Stimulated activated CD4-positive, alpha-beta T cell treated with anti-CD3 and anti-CD28 coated beads, Interleukin-4, amount 100 ng/mL, for 4 hours (primary cell): ENCODE measurements at places on chromosomes 2 and 18.

DNA sequence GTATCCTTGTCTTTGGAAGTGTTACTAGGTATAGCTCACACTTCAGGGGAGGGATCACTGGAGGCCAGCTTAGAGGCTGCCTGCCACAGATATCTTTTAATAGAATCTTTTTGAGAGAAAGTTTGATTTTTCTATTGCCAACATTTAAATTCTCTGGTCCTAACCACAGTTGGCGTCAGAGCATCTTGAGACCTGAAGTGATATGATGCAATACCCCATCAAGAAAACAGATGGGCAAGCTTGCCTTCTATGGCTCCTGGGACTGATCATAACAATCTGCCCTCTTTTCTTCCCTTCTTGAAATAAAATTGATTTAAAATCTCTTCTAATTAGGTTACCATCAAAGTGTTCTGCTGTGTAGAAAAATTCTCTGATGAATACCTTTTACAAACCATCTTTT is 105.5 kb upstream of the ACKR3 start:
- DNase-seq, result no peak

- no peak for DNase-seq
Observed at GRCh38 chr18:55839343-55839742, 251.4 kb upstream of the TCF4 start.

DNA sequence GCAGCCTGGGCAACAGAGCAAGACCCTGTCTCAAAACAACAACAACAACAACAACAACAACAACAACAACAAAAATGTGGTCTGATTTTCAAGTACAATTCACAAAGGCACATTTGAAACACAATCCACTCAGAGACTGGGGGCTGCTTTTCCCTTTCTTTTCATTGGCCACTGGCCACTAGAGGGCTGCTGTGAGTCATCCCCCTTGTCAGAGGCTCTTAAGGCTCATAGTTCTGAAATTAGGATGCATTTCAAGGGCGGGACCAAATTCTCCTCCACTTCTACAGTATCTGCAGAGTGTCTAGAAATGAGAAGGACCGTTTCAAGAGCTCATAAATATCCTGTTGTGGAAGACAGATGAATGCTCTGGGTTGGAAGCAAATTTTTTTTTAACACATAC is 285.4 kb downstream of the NRXN1 start:
- no peak for DNase-seq

- DNase-seq, result no peak
Observed at GRCh38 chr2:151060287-151060686, 201.4 kb downstream of the RBM43 start.

- no peak for DNase-seq
Observed at GRCh38 chr2:239577935-239578334, 177.1 kb upstream of the HDAC4 start.

DNA sequence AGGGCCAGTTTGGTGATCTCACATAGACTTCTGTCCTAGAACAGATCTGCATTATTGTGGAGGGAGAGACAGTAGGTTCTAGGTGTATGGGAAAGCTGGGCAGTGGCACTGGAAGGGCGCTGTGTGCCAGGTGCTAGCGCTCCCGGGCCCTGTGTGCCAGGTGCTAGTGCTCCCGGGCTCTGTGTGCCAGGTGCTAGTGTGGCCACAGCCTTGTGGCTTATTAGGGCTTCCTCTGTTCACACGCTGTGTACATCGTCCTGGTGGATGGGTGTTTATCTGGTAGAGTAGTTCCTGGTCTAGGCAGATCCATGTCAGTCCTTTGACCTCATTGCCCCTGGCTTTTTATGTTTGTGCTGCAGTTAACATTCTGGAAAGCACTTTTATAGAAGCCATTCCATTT is 263.4 kb downstream of the AGAP1 start:
- DNase-seq, result no peak

- no peak for DNase-seq
Observed at GRCh38 chr2:115389024-115389423, 946.6 kb downstream of the DPP10 start.

- DNase-seq, result no peak
Observed at GRCh38 chr18:23824240-23824639, 135.0 kb downstream of the LAMA3 start.

- no peak for DNase-seq
Observed at GRCh38 chr2:132522901-132523300, 106.3 kb downstream of the GPR39 start.

DNA sequence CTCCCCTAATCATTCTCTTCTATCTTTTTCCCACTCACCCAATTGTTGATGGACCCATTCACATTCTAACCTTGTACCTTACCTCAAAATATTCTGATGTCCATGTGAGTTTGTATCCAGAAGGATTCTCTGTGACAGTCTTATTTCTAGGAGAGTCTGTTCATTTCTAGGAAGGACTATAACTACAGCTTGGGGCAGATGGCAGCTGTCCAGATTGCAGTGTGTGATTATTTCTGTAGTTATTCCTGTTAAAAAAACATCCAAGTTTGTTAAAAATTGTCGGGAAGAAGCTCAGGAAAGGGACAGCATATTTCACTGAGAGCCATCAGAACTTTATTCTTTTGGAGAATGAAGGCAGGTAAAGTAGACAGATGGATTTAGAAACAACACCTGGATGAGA is 142.6 kb downstream of the RAPGEF4 start:
- no peak for DNase-seq

DNA sequence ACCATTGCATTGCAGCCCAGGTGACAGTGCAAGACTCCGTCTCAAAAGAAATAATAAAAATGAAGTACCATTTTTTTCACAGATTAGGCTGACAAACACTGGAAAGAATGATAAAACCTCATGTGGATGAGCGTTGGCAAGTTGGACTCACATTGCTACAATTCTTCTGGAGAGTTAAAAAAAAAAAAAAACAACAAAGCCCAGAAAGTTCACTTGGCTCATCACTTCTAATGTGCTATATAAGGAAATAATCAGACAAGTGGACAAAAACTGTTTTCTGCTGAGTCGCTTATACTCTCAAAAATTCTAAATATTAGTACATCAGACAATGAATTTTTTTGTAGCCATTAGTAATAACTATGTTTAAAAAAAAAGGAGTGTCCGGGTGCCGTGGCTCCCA is 38.4 kb downstream of the PKP4 start:
- DNase-seq, result no peak

DNA sequence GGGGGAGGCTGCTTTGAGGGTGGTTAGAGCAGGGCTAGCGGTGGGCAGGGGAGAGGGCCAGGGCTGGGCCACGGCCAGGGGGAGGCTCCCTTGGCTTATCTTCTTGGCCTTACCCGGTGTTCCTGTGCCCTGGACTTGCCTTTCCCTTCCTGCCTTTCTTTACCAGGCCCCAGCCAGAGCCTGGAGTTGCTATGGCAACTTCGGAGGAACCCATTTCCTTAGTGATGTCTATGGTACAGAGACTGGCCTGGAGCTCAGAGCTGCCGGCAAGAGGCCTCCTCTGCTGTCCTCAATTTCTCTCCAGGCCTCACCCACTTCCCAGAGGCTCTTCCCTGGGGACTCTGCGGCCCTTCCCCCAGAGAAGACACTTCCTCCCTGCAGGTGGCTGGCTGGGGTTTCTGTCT is 11.5 kb downstream of the SPEG start:
- DNase-seq, result no peak

DNA sequence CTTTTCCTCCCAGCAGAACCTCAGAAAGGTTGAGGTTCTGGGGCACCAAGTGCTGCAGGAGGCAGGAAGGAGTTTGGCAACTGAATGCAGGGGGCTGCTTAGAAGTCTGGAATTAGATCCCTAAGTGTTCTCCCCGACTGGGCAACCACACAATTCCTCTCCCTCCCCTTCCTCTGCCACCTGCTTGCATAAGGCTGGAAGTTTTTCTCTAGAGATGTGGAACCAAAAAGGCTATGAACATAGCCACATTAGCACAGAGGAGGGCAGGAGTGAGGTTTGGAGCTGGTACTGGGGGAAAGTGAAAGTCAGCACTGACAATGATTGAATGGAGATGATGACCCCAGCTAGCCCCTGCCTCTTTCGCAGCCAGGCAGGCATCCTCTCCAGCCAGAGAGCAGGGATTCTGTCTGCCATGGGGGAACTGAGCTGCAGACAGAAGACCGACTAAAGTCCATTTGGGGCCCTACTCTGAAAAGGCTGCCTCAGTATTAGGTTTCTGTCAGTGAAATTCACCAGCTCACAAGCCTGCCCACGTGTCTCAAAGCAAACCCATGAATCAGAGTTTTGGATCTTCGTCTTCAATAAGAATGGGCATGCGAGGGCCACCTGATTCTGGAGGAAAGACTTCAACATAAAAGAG is 87.9 kb upstream of the ITGA6 start:
- DNase-seq, result peak; percentile 1

DNA sequence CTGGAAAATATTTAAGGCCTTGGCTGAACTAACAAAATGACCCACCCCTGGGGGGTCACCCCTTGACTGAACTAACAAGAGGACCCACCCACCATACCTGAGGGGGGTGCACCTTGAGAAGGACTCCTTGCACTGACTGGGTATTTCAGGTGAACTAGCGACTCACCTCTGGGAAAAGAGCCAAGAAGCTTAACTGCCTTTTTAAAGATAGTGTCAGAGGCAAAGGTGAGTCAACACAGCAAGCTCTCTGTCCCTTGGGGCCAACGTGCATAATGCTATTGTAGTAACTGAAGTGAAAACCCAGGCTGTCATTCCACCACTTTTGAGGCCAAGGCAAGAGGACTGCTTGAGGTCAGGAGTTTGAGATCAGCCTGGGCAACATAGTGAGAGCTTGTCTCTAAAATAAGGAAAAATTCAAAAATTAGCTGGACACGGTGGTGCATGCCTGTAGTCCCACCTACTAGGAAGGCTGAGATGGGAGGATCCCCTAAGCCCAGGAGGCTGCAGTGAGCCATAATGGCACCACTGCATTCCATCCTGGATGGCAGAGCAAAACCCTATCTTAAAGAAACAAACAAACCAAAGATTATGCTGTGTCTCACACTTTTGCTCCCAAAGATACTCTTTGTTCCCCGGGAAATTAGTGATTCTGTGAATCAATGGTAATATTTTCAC is 36.4 kb upstream of the ZCCHC2 start:
- peak; percentile 47 for DNase-seq

- no peak for DNase-seq
Observed at GRCh38 chr18:25662272-25662671, 310.3 kb upstream of the ZNF521 start.

DNA sequence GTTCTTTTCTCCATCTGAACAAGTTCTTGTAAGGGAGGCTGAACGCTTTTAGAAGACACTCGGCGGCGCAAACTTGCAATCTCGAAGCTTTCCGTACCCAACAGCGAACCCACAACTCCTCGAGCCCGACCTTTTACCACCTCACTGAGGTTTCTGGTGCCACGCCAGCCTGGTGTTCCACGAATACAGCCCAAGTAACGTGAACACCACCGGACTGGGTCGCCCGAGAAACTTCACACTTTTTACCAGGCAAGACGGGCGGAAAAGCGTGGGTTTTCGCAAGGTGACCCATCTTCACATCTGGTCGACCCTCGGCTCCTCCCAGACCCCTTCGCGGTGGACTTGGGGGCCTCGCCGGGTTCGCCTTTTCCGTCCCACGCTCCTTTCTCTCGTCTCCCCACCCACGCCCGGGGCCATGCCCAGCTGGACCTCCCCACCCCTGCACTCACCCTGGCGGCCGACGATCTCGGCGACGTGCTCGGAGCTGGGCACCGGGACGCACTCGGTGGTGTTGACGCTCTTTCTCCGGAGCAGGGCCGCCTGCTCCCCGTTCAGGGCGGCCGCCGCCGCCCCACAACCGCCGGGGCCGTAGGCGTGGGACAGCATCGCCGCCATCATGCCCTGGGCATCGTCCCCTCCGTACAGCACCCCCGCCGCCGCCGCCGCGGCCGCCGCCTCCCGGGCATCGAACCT is 1.2 kb downstream of the MEX3C start:
- peak; percentile 35 for DNase-seq

- no peak for DNase-seq
Observed at GRCh38 chr2:18519914-18520450, 40.5 kb downstream of the RDH14 start.

DNA sequence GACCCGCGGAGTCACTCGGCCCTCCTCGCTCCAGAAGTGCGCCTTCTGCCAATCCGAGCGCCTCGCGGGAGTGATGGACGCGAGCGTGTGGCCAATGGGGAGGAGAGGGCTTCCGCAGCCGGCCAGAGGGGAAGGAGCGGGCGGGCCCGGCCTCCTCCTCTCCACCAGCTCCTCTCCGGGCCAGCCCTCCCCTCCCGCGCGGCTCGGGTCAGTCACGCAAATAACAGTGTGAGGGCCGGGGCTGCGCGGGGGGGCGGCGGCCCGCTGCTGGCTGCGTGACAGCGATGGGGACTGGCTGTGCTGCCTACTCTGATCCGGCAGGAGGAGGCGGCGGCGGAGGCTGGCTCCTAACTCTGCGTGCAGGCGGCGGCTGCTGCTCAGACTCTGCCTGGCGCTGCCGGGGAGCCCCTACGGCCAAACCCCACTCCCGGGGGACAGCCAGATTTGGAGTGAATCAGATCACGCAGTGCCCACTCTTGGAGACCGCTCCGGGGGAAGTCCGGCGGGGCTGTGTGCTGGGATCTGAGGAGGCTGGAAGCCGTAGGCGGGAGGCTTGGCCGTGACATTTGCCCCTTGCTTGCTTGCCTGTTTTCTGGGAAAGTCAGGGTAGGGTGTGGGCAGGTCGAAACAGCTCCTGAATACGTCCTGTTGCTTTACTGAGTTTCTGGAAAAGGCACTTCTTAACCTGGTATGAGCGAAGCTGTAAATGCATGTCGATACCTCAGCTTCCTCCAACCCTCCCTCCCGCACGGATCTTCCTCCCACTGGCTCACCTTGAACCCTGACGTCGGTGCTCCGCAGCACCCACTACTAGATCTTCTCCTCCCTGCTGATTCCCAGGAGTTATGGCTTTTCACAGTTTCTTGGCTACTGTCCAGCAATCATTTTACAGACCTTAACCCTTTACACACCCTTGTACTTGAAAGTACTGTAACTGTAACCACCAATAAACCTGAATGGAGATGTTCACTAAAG is 97.9 kb upstream of the SERTAD2 start:
- DNase-seq, result no peak

DNA sequence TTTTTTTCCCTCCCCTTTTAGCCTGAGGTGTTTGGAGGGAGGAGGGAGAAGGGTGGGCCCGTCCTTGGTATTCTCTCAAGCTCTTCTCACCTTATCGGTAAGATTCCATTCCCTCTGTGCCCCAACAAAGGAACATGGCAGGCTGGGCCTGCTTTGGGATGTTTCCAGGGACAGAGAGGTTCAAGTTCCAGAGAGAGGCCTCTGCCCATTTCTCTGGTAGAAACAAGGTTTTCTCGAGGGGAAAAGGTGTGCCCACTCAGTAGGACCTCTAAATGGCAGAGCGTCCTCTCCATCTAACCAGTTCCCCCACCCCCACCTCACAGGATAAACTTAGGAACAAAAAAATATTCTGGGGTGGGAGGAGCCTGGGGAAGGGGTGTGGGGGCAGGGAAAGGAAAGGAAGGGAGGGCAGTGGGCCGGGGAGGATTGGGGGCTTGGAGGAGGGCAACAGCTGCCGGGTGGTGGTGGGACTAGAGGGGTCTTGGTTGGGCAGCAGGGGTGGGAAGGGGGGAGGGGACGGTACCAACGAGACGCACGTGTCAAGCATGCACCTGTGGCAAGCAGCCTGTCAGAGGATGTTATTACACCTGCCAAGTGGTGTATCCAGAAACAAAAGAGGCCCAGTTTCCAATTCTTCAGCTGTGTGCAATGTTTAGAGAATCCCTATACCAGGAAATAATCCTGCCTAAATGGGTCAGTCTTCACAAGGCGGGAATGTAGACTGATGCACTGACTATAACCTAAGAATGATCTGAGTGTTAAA is 2.1 kb downstream of the PCBP1 start:
- peak; percentile 46 for DNase-seq

GRCh38 chr18:49723648-49724180 is 89.6 kb downstream of the ACAA2 start:
- DNase-seq, result no peak

- DNase-seq, result no peak
Observed at GRCh38 chr2:17592731-17593409, 52.4 kb downstream of the VSNL1 start.

GRCh38 chr2:108414945-108415344 is 34.1 kb upstream of the GCC2 start:
- no peak for DNase-seq
